Tracheal epithelial cell (primary cell): ENCODE measurements at places on chromosomes 11 and 22. TPM values are rescaled to one million over a fixed set of nuclear protein-coding genes. Genes with fewer than 3 reads are reported as not detected.

RIC8A gene
- total RNA-seq = 104 and 149 TPM in 2 replicates

SAA2 gene
- 2.1 and 54.2 TPM in 2 replicates for total RNA-seq

IGLL5 gene
- total RNA-seq = not detected in 2 replicates

C1QTNF4 gene
- total RNA-seq = 0.43 TPM in 1 of 2 replicates, not detected in the other

IGSF22 gene
- total RNA-seq = 0.24 and 0.43 TPM in 2 replicates

B4GALNT4 gene
- 27.3 and 29.4 TPM in 2 replicates for total RNA-seq
